ENCODE measurements at places on chromosomes 4 and X. TPM values are rescaled to one million over a fixed set of nuclear protein-coding genes. Genes with fewer than 3 reads are reported as not detected.

The ZNF711 gene
- 1.1 TPM for total RNA-seq

The TRAM1L1 gene
- 0.32 TPM for total RNA-seq

The IL2RG gene
- 0.54 TPM for total RNA-seq

The CWH43 gene
- total RNA-seq: not detected

The TMEM35A gene
- total RNA-seq: not detected

The IQSEC2 gene
- total RNA-seq: 40.0 TPM

The OPHN1 gene
- total RNA-seq: 1.7 TPM

The NPNT gene
- total RNA-seq: 0.19 TPM

The TDO2 gene
- total RNA-seq: 1.0 TPM

The CTBP1 gene
- total RNA-seq: 92.5 TPM

The PARM1 gene
- 0.61 TPM for total RNA-seq

The TMEM150C gene
- total RNA-seq: 0.89 TPM

The SPANXN4 gene
- not detected for total RNA-seq

The AFM gene
- total RNA-seq: not detected

The RHOH gene
- total RNA-seq: not detected

The SLC49A3 gene
- 0.29 TPM for total RNA-seq

The ZMAT1 gene
- 0.03 TPM for total RNA-seq

The TCEAL9 gene
- 86.2 TPM for total RNA-seq

The MAGEA2 gene
- total RNA-seq: 0.07 TPM

All from A549 treated with DMSO at 1 μM for 4 hours (cell line).